ENCODE measurements at places on chromosomes 6 and 20. TPM values are rescaled to one million over a fixed set of nuclear protein-coding genes. Genes with fewer than 3 reads are reported as not detected.

C6orf163 gene
- 23.5 TPM for total RNA-seq

IL17A gene
- total RNA-seq = not detected

CALHM6 gene
- not detected for total RNA-seq

NHLRC1 gene
- total RNA-seq = 3.1 TPM

EZR gene
- total RNA-seq = 113 TPM

SNAI1 gene
- total RNA-seq = not detected

CHRNA4 gene
- 21.0 TPM for total RNA-seq

HLA-DQB2 gene
- not detected for total RNA-seq

ZNF391 gene
- total RNA-seq = 5.3 TPM

SLPI gene
- total RNA-seq = not detected

POM121L2 gene
- not detected for total RNA-seq

PHACTR3 gene
- total RNA-seq = 64.8 TPM

SIGLEC1 gene
- not detected for total RNA-seq

MRPS10 gene
- 41.0 TPM for total RNA-seq

SMPD2 gene
- total RNA-seq = 7.5 TPM

PNLDC1 gene
- total RNA-seq = not detected

FARS2 gene
- total RNA-seq = 25.0 TPM

MMP24 gene
- 82.6 TPM for total RNA-seq

CST2 gene
- total RNA-seq = not detected

FAM184A gene
- 44.8 TPM for total RNA-seq

PAX1 gene
- total RNA-seq = not detected

TMX4 gene
- total RNA-seq = 30.4 TPM

SPATS1 gene
- total RNA-seq = not detected

MAS1 gene
- 0.31 TPM for total RNA-seq

HLA-DRB1 gene
- total RNA-seq = 1.6 TPM

SLC12A5 gene
- 33.8 TPM for total RNA-seq

LTB gene
- total RNA-seq = not detected

PABPC1L gene
- 13.8 TPM for total RNA-seq

TFAP2C gene
- 6.9 TPM for total RNA-seq

HSPA1A gene
- total RNA-seq = 170 TPM

NMBR gene
- 6.6 TPM for total RNA-seq

FGD2 gene
- total RNA-seq = 2.2 TPM

NOX3 gene
- total RNA-seq = not detected

RREB1 gene
- 2.2 TPM for total RNA-seq

OR2J2 gene
- total RNA-seq = not detected

BPI gene
- not detected for total RNA-seq

CD93 gene
- 10.3 TPM for total RNA-seq

PRL gene
- not detected for total RNA-seq

BTBD3 gene
- 53.2 TPM for total RNA-seq

RAET1L gene
- total RNA-seq = not detected

IL17F gene
- total RNA-seq = not detected

APOM gene
- total RNA-seq = 2.2 TPM

ACTL10 gene
- total RNA-seq = 1.6 TPM

SLC17A1 gene
- total RNA-seq = not detected

DDX27 gene
- 25.0 TPM for total RNA-seq

CEBPB gene
- total RNA-seq = 0.94 TPM

NEDD9 gene
- 36.3 TPM for total RNA-seq

SMOC2 gene
- total RNA-seq = 1.3 TPM

LY86 gene
- total RNA-seq = 1.3 TPM

Measured in parietal lobe (tissue), 2 donors.